ENCODE measurements at places on chromosomes 2 and 18.

- DNase-seq: no peak
Observed at GRCh38 chr2:105072039-105072438, 34.2 kb downstream of the MRPS9 start.

DNA sequence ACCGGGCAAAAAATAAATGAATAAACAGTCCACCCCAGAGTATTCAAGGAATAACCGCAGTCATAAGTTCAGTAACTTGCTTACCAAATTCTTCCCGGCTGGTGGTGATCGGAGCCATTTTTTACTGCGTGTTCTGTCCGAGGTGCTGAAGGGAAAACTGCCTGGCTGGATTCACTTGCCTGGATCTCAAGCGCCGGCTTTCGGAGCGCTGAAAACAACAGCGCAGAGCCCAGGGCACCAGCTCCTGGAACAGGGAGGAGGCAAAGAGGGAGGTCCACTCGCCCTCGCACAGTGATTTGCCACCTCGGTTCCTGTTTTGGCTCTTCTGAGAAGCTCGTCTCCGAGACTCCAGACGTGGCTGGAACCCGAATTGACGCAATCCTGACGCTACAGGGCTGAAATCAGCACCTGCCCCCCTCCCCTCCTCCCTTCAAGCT, at the start of gene SYT4:
Gene SYT4, minus strand, starts transcription at position 327 of the 437 bp plus-strand sequence. Its CDS starts 209 bp downstream, at position 118.
- peak; percentile 87 for DNase-seq

GRCh38 chr2:2832657-2833056, 501.6 kb upstream of the MYT1L start:
- DNase-seq: no peak

GRCh38 chr18:22102953-22103646, 66.3 kb upstream of the GATA6 start:
- DNase-seq: no peak

DNA sequence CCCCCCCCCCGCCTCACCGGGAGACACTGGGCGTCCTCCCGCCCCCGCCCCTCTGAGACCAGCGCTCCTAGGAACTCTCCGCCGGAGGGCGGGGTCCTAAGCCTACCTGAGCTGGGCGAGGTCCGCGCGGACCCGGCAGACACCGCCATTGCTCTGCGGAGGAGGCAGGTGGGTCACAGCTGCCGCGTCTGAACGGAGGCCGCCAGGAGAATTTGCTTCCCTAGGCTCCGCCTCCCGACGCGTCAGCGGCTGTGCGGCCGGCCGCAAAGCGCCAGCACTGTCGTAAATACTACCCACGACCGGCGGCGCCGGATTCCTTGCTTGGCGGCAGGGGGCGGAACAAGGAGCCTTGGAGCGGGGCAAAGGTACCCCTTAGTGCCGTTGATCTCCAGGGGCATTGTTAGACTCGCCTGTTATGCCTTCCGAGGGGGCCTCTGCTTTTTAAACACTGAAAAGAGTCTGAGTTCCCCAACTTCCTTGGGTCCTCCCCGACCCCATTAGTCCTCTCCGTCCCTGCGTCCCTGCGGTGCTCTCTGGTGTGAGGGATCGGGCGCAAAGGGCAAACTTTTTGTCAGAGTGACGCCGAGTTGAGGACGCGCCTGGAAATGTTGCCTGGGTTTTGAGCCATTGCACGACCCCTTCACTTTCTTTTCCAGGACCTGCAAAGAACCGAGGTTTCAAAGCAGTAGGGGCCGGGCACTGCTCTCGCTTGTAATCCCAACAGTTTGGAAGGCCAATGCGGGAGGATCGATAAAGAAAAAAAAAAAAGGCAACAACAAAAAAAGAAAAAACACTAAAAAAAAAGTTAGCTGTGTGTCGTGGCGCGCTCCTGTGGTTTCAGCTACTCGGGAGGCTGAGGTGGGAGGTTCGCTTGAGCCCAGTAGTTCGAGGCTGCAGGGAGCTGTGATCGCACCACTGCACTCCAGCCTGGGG, at the start of gene GGCX:
Gene GGCX, minus strand, starts transcription at position 214 of the 933 bp plus-strand sequence. Its CDS starts 65 bp downstream, at position 149.
- DNase-seq: peak; percentile 97

DNA sequence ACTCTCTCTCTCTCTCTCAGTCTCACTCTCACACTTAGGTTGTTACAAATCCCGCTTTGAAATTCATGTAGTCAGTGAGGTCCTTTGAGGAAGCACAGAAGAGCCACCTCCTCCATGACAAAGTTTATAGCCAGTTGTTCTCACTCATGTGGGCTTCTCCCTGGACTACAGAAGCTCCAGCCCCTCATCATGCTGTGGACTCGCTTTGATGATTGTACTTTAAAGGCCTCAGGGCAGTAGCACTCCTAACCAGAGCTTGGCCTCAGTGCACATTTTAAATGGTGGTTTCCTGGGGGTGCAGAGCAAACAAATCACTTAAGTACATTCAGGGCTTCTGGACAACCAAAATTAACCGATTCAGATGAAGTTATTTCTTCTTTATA, 115.7 kb downstream of the MTCL1 start:
- no peak for DNase-seq

GRCh38 chr2:239015218-239015900, 167.5 kb downstream of the TWIST2 start:
- DNase-seq: peak; percentile 38

DNA sequence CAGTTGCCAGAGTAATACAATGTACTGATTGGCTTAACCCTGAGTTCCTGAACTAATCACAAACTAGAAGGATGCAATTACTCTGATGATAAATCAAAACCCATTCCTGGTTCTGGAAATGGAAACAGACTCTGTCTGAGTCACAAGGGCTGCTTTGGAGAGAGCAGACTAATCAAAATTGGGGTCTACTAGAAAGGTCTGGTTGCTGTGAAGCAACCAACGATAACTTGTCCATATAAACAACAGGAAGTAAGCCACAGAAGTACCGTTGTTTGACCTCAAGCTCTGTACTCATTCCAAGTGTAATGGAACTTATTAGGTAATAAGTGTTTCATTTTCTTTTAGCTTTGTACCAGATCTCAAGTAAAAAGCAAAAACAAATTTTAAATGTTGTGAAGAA, 49.7 kb downstream of the RASGRP3 start:
- no peak for DNase-seq

Measured in retina (tissue), 1 donor.